ENCODE measurements at places on chromosomes 3 and 15.

DNA sequence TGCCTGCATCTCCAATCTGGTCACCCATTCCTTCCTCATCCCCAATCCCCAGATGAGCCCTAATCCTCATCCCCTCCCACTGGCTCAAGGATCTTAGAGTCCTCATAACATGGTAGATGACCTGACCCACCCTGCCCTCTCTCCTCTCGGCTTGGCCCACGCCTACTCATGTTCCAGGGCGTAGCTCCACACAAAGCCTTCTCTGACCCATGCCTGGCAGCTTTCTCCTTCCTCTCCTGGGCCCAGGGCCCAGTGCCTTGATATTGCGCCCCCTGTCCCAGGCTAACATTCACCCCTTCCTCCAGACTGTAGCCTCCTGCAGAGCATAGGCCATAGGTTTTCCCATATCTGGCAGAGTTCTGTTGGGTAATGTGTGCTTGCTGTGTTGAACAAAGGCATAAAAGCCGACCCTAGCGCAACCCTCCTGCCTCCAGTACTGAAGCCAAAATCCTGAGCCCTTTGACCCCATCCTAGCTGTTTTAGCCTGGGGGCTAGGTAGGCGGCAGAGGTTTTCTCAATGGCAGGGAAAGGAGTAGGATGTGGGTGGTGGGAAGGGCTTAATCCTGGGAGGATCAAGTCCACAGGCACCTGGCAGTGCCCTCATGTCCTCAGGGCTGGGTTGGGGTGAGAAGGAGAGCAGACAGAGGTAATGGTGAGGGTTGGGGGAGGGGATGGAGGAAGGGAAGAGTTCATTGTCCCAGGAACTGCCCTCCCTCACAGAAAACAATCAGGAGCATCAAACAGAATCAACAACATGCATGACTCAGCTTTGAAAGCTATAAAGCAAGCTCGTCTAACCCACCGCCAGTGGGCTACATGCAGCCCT, 35.5 kb downstream of the MESD start:
- DNase-seq: no peak

DNA sequence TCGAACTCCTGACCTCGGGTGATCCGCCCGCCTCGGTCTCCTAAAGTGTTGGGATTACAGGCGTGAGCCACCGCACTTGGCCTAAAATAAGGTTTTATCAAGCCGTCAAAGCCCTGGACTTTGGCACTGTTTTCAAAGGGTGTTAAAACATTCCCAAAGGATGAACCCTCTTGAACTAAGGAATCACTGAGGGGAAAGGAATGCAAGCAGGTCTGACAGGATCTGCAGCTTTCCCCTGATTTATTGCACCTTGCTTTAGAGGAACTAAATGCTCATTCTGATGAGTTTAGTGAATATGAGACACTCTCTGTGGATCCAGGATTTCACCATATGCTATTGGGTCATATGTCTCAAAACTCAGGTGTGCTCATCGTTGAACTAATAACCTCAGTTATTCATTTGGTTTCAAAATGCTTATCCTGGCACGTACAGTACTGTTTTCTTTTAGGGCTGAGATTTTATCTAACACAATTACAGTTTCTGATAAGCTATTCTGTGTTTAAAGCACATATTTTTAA, 63.0 kb upstream of the TSC22D2 start:
- no peak for DNase-seq

DNA sequence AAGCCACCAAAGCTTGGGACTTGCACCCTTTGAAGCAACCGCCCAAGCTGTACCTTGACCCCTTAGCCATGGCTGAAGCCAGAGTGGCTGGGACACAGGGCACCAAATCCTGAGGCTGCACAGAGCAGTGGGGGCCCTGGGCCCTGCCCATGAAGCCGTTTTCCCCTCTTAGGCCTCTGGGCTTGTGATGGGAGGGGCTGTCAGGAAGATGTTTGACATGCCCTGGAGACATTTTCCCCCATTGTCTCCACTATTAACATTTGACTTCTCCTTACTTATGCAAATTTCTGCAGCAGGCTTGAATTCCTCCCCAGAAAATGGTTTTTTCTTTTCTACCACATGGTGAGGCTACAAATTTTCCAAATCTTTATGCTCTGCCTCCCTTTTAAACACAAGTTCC, 522.2 kb downstream of the EDEM1 start:
- no peak for DNase-seq

GRCh38 chr3:197478746-197479668, 76.8 kb downstream of the BDH1 start:
- DNase-seq: no peak

GRCh38 chr15:95131131-95131556, 899.8 kb downstream of the MCTP2 start:
- no peak for DNase-seq
